ENCODE measurements at places on chromosomes 7 and 10. TPM values are rescaled to one million over a fixed set of nuclear protein-coding genes. Genes with fewer than 3 reads are reported as not detected.

The HOXA6 gene
- not detected for total RNA-seq

The HECW1 gene
- not detected for total RNA-seq

The UCN3 gene
- total RNA-seq, result not detected

The AKR1C8 gene
- total RNA-seq, result not detected

- peaks cover 34% of the 10 kb centered on the region for H3K4me1 ChIP-seq
- peak overlapping the region; percentile 87 for H3K4me3 ChIP-seq
- no peak for DNase-seq
Measured at GRCh38 chr7:1532456-1533254, 2.2 kb downstream of the MAFK start.

GRCh38 chr10:102185811-102186527 lies 33.8 kb downstream of the NOLC1 start:
- H3K36me3 ChIP-seq, result no peaks in the 10 kb centered on the region
- no peak for DNase-seq
- H3K4me3 ChIP-seq, result no peak overlapping the region
- no peak overlapping the region for H3K27ac ChIP-seq
- H3K4me1 ChIP-seq, result peaks cover 16% of the 10 kb centered on the region
- peaks cover 1% of the 10 kb centered on the region for H3K27me3 ChIP-seq

- H3K27ac ChIP-seq, result no peak overlapping the region
- DNase-seq, result no peak
- H3K27me3 ChIP-seq, result no peaks in the 10 kb centered on the region
- peaks cover 19% of the 10 kb centered on the region for H3K36me3 ChIP-seq
- no peak overlapping the region for H3K4me3 ChIP-seq
Measured at GRCh38 chr7:27640884-27641574, 21.7 kb downstream of the HIBADH start.

GRCh38 chr10:121404611-121405010 lies 193.6 kb downstream of the FGFR2 start:
- H3K27ac ChIP-seq, result no peak overlapping the region
- H3K4me3 ChIP-seq, result no peak overlapping the region
- H3K4me1 ChIP-seq, result no peaks in the 10 kb centered on the region
- H3K27me3 ChIP-seq, result no peaks in the 10 kb centered on the region

- no peak for DNase-seq
- no peaks in the 10 kb centered on the region for H3K36me3 ChIP-seq
- no peaks in the 10 kb centered on the region for H3K4me1 ChIP-seq
- no peak overlapping the region for H3K27ac ChIP-seq
- peaks cover 9% of the 10 kb centered on the region for H3K27me3 ChIP-seq
Measured at GRCh38 chr10:91762878-91763277, 35.3 kb upstream of the TNKS2 start.

- H3K36me3 ChIP-seq, result no peaks in the 10 kb centered on the region
- DNase-seq, result no peak
- no peak overlapping the region for H3K4me3 ChIP-seq
- no peak overlapping the region for H3K27ac ChIP-seq
Measured at GRCh38 chr10:120479506-120479905, 22.5 kb downstream of the PLPP4 start.

DNA sequence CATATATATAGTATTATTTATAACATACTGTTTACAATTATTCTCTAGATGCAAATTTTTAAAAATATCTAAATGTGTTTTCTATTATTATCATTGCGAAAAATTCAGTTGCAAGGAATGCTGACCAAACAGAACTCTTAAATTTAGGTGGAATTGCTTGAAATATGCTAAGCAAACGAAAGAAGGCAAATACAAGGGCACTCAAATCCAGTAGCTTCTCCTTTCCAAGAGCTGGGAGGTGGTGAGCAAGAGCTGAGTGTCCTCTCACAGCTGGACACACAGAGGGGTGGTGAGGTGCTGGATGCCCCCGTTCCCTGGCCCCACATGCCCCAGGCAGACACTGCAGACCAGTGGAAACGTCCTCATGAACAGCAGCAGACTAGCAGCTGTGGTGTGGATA lies 166.0 kb downstream of the TAX1BP1 start:
- H3K27ac ChIP-seq, result no peak overlapping the region
- peaks cover 5% of the 10 kb centered on the region for H3K36me3 ChIP-seq
- H3K4me3 ChIP-seq, result no peak overlapping the region
- DNase-seq, result no peak
- H3K4me1 ChIP-seq, result peaks cover 62% of the 10 kb centered on the region

DNA sequence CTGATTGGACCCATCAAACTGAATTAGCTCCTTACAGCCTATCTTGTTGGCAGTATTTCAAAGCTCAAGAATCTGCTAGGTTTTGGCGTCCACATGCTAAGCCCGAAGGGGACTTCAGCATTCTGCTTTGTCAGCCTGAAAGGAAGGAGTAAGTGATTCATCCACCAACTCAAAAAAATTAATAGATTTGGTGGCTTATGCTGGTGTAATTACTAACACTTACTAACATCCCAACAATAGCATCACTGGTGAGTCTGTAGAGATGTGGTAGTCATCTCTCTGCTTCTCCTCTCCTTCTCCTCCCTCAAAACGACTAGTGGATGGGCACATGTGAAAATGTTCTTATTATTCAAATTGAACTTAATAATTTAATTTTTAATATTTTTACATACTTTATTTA lies 53.8 kb upstream of the EGR2 start:
- H3K27me3 ChIP-seq, result peaks cover 4% of the 10 kb centered on the region
- H3K4me1 ChIP-seq, result no peaks in the 10 kb centered on the region
- DNase-seq, result no peak

GRCh38 chr7:45921699-45922519 lies 837 bp upstream of the IGFBP3 start:
- no peaks in the 10 kb centered on the region for H3K36me3 ChIP-seq
- peaks cover 56% of the 10 kb centered on the region for H3K27me3 ChIP-seq
- no peak overlapping the region for H3K27ac ChIP-seq
- H3K4me3 ChIP-seq, result no peak overlapping the region

- no peaks in the 10 kb centered on the region for H3K4me1 ChIP-seq
- H3K27ac ChIP-seq, result no peak overlapping the region
- H3K4me3 ChIP-seq, result no peak overlapping the region
- H3K36me3 ChIP-seq, result no peaks in the 10 kb centered on the region
- H3K27me3 ChIP-seq, result no peaks in the 10 kb centered on the region
Measured at GRCh38 chr7:27066148-27066547, 29.7 kb downstream of the HOXA1 start.

DNA sequence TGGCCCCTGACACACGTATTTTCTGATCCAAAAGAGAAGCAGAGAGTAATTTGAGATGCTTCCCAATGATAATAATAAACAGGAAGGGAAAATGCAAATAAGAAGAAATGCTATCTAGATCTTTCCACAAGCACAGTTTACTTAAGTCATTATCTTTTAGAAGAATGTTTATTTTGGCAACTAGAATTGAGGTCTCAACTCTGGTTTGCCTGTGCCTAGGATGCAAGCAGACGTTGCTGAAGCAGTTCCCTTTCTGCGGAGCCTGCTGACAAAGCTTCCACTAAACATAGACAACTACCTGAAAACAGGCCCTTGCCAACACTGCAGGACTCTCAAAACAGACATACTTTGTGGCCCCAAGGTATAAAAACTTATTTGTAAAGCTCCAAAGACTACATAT lies 315.8 kb upstream of the POM121L12 start:
- H3K27me3 ChIP-seq, result no peaks in the 10 kb centered on the region
- no peak overlapping the region for H3K27ac ChIP-seq
- H3K4me1 ChIP-seq, result no peaks in the 10 kb centered on the region
- no peak for DNase-seq

DNA sequence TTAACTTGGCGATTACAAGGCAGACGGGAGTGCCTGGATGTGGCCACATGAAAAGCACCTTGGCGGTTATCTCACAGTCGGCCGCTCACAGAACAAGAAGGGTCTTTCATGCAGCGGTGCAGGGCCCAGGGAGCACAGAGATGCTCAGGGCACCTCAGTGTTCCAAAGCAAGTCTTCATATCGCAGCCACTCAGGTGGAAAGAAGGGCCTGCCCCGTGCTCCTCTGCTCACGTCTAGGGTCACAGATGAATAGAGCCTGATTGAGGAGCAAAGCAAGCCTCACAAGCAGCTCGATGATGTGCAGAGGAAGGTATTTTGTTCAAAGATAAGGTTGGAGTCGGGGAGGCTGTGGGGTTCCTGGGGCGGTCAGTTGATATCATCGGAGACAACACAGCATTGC lies 297.8 kb downstream of the WDR11 start:
- H3K4me3 ChIP-seq, result no peak overlapping the region
- H3K4me1 ChIP-seq, result no peaks in the 10 kb centered on the region
- DNase-seq, result no peak

DNA sequence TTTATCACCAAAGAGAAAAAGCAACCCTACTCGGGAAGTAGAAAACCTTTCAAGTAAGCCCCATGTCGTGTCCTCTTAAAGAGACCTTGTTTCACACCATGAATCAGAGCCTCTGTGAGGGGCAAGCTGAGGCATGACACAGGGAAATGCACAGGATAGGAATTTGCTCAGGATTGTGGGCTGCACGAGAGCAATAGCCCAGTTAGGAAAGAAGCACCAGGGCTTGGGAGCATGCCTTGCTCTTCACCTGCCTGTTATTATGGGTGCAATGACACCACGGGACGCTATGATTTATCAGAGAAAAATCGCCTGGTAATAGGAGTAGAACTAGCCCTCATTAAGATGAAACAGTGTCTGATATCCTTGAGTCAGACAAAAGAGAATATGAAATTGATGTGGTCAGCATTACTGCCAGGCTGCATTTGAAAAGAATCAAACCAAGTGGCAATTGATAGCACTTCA lies 562.9 kb upstream of the NRP1 start:
- H3K4me3 ChIP-seq, result no peak overlapping the region
- no peak for DNase-seq
- no peaks in the 10 kb centered on the region for H3K27me3 ChIP-seq
- no peaks in the 10 kb centered on the region for H3K36me3 ChIP-seq

DNA sequence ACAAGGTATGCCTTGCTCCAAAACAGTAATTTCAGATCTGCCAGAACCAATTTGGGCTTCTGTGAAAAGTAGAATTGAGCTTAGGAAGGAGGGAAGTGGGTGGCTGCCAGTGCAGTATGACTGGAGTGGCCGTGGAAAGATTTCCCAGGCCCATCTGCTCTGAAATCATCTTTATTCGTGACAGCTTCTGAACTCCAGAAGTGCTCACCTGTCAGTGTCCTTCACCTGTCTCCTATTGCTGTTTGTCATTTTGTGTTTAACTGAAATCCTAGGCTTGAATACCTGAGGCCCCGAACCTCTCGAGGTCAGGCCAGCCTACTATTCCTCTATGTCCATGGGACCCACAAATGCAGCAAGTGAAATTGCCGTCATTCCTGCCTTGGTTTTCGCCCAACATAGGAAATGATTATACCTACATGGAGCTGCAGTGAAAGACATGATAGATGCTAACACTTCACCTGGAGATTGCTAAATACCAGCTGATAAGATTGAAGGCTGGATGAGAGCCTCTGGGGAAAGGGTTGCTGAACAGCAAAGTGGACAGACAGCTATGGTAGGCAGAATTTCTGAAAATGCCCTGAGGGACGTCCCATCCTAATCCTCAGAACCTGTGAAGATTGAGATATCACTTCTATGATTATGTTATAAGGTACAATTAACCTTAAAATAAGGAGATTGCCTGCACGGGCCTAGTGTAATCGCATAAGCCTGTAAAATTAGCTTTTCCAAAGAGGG lies 82.1 kb downstream of the C1GALT1 start:
- H3K4me3 ChIP-seq, result no peak overlapping the region
- no peaks in the 10 kb centered on the region for H3K27me3 ChIP-seq
- no peak overlapping the region for H3K27ac ChIP-seq
- no peaks in the 10 kb centered on the region for H3K36me3 ChIP-seq

DNA sequence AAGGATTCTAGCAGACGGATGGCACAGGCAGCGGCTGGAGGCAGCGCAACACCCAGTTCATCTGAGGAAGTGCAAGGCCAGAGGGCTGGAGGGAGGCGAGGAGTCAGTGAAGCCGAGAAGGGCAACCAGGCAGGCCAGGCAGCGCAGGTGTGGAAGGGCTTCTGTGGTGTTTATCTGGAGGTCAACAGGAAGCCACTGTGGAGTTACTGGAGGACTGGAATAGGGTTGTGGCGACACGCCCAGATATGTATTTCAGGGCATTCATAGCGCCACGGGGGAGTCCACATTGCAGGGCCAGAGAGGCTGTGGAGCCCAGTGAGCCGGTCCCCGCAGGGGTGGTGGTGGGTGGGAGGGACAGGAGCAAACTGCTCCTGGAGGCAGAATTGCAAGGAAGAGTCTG lies 150.6 kb downstream of the CDH23 start:
- H3K27ac ChIP-seq, result no peak overlapping the region
- no peak for DNase-seq
- H3K4me3 ChIP-seq, result no peak overlapping the region
- peaks cover 1% of the 10 kb centered on the region for H3K27me3 ChIP-seq
- no peaks in the 10 kb centered on the region for H3K4me1 ChIP-seq

Data from activated B cell treated with CpG ODN at 0.5 μM for 24 hours (primary cell).